Activated CD4-positive, alpha-beta T cell treated with anti-CD3 and anti-CD28 coated beads, Interleukin-2, amount 50 U/mL, for 4 hours (primary cell): ENCODE measurements at places on chromosomes 11 and 22.

- DNase-seq: peak; percentile 47
Measured at GRCh38 chr11:63985812-63986155, 454 bp upstream of the OTUB1 start.

GRCh38 chr22:18935889-18936529, at the start of gene PRODH:
Gene PRODH (minus strand): TSS chr22:18936293. CDS start chr22:18936287, 6 bp downstream.
- no peak for DNase-seq

DNA sequence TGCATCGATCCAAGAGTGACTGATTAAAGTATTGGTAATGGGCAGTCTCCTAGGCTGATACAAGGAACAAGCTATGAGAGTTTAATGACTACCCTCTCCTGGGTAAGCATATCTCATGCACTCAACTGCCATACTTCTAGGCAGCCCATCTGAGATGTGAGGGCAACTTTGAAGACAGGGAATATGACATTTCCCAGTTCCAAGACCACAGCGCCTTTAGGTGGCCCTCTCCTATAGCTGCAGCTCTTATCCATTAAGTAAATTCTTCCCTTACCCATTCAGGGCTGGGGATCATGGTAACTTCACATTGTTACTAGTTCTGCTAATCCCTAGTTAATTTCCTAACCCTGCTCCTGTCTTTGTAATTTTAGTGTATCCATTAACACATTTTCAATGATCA, 157.3 kb upstream of the CTSC start:
- no peak for DNase-seq

GRCh38 chr22:50285568-50286229, 15.5 kb upstream of the MAPK11 start:
- no peak for DNase-seq

DNA sequence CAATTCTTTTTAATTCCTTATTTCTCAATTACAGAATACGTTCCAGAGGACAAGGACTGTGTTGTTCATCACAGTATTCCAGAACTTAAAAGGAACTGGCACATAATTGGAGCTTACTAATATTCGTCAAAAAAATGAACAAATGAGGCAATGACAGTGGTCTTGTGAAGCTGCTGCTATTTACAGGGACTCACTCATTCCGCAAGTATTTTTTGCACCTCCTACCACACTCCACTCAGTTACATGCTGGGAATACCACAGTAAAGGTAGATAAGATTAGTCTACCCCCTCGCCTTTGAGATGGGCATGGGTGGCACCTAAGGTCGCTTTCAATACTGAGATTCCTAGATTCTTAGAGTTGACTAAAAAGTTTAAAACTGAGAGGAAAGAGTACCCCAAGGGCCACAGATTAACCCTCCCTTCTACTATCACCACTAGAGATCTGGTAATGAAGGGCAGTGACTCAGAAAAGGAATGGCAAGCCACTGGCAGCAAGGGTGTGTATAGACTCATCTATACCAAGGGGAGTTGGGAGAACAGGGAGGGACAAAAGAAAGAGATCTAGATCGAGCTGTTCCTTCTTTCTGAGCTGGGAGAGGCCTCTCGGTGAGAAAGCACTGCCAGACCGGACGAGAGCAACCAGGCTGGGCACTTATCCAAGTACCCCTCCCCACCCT, 85.0 kb downstream of the RPL27A start:
- no peak for DNase-seq

DNA sequence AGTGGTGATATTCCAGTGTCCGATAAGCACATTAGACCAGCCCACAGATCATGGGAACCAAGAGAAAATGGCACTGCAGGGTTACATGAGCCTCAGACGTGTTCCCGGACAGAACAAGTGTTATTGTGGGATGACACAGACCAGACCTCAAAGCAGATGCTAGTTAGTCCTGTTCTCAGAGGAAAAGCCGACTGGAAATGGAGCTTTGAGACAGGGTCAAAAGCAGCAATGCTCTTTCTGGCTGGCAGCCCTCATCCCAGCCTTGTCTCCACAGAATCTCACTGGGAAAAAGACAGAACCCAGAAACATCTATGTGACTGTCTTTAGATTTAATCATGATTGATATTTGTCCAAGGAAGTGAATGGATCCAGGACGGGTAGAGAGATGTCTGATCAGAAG, 506.8 kb downstream of the INSC start:
- DNase-seq: no peak

GRCh38 chr11:108616549-108616948, 23.0 kb upstream of the EXPH5 start:
- no peak for DNase-seq

GRCh38 chr11:92981508-92982043, 12.1 kb downstream of the MTNR1B start:
- DNase-seq: no peak

- no peak for DNase-seq
Measured at GRCh38 chr11:132448334-132448995, 1078.0 kb downstream of the NTM start.

DNA sequence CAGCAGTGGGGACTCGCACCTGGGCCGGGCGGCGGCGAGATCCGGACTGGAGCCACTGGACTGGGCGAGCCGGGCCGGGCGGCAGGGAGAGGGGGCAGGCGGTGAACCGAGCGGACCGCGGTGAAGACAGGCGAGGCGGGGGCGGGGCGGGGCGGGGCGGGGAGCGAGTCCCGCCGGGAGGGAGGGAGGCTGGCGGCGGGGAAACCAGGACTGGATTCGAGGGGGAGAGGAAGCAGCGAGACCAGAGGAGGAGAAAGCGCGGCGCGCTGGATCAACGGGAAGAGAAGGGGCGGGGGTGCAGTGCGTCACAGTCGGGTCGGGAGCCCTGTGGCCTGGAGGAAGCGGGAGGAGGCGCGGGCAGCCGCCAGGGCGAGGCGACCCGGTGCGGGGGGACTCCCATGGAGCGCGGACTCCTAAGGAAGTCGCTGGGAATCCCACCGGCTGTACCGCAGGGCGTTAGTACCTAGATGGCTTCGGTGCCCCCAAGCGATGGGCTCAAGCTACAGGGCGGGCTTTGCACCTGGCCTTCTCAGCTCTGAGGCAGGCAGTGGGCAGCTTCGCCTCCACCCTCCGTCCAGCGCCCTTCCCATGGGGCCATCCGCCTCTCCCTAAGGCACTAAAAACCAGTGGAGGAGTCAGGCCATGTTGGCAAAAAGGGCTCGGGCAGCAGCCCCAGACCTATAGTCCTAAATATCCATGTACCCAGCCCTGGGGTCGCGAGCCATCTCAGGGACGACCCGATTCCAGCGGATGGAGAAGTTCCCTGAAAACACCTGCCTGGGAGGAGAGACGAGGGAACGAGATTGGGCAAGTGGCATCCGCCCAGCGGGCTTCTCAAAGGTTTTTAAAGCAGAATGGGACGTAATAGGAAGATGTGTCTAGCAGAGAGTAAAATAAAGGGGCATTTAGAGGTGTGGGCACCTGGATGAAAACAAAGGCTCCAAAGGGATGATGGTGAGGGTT, at the start of gene TMEM121B:
TMEM121B (minus strand) TSS at position 128 of the 963 bp plus-strand sequence. CDS start 233 bp downstream, outside the sequence.
- DNase-seq: no peak

DNA sequence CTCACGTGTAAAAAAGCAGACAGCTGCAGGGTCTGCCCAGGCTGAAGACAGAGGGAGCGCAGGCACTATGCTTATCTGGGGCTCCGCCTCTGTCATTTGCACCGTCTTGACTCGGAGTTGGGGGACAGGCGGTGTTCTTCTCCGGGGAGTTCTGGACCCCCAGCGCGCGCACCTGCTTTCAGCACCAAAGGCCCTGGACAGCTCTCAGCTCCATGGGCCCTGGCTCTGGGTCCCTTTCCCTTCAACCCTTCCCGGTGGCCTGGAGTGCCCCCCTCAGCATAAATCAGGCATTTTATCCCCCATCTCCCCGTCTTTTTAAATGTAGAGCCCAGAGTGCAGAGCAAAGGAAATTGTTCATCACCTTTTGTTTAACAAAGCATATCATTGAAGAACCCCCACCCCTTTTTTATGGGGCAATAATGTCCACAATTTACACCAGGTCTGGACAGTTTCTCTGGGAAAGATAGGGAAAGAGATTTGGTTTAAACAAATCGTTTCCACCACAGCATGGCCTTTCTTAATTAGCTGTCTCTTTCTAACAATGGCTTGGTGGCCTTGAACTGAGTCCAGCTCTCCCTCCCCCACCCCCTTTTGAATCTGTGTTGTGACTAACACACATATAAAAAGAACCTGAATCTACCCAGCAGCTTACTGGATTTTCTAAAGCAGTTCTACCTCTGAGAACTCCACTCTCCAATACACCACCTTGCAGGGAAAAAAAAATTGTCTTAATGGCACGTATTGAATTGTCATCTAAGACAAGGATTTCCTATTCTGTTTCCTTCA, 1.7 kb downstream of the SEZ6L start:
- DNase-seq: no peak

GRCh38 chr22:45544588-45545170, 42.0 kb downstream of the FBLN1 start:
- DNase-seq: no peak

GRCh38 chr22:23237201-23237798, 57.0 kb downstream of the BCR start:
- DNase-seq: no peak

DNA sequence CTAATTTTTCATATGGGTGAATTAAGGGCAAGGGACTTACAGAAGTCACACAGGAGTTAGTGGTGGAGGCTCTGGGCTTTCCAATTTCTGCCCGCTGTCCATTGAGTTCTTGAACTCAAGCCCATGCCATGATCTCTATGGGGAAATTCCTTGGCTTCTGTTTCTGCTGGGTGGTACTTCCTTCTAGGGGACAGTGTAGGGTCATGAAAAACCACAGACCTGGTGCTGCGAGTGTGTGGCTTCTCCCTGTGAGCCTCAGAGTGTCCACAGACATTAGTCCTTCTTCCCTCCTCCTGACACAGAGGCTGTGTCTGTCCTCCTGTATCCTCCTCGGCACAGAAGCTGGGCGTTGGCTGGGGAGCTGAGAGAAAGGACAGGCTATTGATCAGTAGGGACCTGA, 6.3 kb upstream of the SEZ6L start:
- DNase-seq: no peak

DNA sequence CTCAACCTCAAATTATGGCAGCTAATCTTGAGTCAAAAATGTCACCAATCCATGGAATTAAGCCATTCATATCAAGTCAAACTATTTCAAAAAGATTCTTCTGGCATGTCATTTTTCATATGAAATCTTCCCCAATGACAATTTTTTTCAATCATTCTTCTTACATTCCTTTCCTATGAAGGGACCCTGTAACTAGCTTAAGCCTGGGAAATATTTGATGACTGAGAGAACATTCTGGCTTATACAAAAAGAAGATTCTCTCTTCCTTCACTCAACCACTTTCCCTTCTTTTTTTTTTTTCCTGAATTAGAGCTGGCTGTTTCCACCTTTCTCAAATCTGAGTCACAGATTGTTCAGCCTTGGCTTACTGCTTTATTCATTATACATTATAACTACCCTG, 903.7 kb downstream of the FAM181B start:
- no peak for DNase-seq

DNA sequence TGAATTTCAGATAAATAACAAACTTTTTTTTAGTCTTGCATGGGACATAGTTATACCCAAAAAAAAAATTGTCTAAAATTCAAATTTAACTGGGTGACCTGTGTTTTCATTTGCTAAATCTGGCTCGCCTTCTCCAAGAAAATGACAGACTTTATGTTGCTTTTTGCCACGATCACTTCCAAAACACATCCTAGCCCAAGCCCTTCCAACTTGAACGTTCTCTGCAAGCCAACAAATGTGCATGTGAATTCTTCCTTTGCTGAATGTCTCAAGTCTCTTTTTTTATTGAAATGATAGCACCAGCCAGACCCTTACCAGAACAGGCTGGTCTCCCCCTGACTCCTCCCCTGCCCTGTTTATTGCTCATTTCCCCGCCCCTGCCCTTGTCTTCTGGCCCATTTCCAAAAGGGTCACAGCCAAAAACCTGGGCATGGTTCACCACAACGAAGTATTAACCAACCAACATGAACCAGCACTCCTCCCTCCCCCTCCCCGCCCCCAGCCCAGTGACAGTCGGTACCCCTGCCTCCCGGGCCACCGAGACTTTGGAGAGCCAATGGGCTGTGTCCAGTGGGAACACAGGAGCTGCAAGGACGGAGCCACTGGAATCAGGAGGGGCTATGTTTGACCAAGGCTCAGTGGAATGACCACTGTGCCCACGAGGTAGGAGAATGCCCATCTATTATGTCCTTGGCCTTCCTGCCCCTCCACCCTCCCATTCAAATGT, 63.2 kb downstream of the BTG4 start:
- no peak for DNase-seq

GRCh38 chr11:47905358-47906059, 57.4 kb upstream of the NUP160 start:
- no peak for DNase-seq

- DNase-seq: no peak
Measured at GRCh38 chr11:420054-420910, 5.5 kb upstream of the SIGIRR start.
